ENCODE measurements at places on chromosomes 2 and 18. TPM values are rescaled to one million over a fixed set of nuclear protein-coding genes. Genes with fewer than 3 reads are reported as not detected.

- DNase-seq: peak; percentile 60
These were observed 46.2 kb upstream of the SMAD7 start for GRCh38 chr18:48996901-48997463.

GRCh38 chr2:174691201-174691779 lies 73.0 kb downstream of the CHRNA1 start:
- no peak for DNase-seq

DNA sequence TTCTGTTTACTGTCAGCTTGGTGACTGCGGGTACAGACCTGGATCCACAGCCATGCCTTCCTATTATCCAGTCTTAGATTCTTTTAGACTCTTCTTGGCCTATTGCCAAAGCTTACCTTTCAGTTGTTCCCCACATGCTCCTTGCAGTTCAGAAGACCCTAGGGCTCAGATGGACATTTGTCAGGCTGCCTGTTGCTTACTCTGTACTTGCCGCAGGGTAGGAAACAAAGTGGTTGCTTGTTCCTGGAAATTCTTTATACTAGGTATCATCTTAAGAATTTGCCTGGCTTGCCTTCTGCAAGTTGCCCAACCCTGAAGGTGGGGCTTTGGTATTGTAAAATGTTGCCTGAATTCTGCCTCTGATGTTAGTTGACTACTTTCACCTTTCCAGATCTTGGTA lies 24.4 kb downstream of the CD28 start:
- DNase-seq: no peak

DNA sequence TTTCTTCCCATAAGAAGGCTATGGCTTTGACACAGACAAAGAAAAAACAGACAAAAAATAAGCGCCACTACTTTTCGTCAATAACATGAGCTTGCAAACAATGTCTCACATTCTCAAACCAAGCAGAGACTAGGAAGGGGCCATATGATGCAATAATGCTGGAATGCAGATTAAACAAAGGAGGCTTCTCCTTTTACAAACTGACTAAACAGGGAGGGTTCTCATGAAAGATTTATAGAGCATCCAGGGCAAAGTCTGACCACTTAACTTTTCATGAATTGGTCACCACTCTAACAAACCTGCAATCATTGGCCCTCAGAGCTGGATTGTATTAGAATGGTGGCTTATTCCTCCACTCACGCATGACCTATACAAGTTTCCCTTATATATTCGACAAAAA lies 663.3 kb upstream of the CHAC2 start:
- no peak for DNase-seq

- DNase-seq: no peak
These were observed 268.2 kb upstream of the SESTD1 start for GRCh38 chr2:179532863-179533278.

DNA sequence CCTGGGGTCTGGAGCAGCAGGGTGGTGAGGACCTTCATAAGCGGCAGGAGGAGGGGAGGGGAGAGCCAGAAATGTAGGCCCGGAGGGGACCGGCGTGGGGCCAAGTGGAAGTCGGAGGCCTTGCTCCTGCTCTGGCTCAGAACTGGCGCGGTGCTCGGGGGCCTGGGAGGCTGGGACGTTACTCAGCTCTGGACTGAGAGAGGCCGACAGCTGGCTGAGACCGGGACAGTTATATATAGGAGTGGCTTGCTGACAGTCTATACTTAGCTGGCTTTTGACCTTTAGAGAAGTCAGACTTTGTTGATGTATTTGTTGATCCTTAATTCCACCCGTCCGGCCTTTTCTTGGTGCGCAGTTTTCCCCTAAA lies 15.7 kb downstream of the IGFBP5 start:
- DNase-seq: no peak

TDRD15 gene
- total RNA-seq: 0.10 TPM

SCYGR4 gene
- total RNA-seq: not detected

TACR1 gene
- total RNA-seq: not detected

CCDC148 gene
- total RNA-seq: 0.52 TPM

CNGA3 gene
- not detected for total RNA-seq

CSRNP3 gene
- 3.7 TPM for total RNA-seq

REEP1 gene
- 2.6 TPM for total RNA-seq

PLEK gene
- not detected for total RNA-seq

Measured in chondrocyte (in vitro differentiated cells).